Aorta (tissue), 5 donors: ENCODE measurements at places on chromosomes 16 and 17. TPM values are rescaled to one million over a fixed set of nuclear protein-coding genes. Genes with fewer than 3 reads are reported as not detected.

- peak; percentile 99 for DNase-seq
These were observed at the start of gene UNK for GRCh38 chr17:75784473-75785015. Gene UNK, plus strand, starts transcription at chr17:75784806. Its CDS starts 75 bp downstream, at chr17:75784881.

DNA sequence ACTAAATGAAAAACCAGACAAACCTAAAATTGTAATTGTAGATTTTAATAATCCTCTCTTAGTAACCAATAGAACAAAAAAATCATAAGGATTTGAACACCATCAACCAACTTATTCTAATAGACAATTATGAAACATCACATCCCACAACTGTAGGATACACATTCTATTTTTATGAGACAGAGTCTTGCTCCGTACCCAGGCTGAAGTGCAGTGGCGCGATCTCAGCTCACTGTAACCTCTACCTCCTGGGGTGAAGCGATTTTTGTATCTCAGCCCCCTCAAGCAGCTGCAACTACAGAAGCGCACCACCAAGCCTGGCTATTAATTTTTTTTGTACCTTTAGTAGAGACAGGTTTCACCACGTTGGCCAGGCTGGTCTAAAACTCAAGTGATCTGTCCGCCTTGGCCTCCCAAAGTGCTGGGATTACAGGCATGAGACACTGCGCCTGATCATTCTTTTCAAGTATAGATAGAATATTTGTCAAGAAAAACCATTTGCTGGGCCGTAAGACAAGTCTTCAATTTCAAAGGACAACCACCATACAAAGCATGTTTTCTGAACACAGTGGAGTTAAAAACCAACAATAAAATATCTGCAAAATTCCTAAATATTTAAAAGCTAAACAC is 49.8 kb downstream of the CREBBP start:
- no peak for DNase-seq

The ARL4D gene
- total RNA-seq, result 14.2 TPM

- DNase-seq, result no peak
These were observed 46.1 kb upstream of the KCNJ2 start for GRCh38 chr17:70123193-70123592.

DNA sequence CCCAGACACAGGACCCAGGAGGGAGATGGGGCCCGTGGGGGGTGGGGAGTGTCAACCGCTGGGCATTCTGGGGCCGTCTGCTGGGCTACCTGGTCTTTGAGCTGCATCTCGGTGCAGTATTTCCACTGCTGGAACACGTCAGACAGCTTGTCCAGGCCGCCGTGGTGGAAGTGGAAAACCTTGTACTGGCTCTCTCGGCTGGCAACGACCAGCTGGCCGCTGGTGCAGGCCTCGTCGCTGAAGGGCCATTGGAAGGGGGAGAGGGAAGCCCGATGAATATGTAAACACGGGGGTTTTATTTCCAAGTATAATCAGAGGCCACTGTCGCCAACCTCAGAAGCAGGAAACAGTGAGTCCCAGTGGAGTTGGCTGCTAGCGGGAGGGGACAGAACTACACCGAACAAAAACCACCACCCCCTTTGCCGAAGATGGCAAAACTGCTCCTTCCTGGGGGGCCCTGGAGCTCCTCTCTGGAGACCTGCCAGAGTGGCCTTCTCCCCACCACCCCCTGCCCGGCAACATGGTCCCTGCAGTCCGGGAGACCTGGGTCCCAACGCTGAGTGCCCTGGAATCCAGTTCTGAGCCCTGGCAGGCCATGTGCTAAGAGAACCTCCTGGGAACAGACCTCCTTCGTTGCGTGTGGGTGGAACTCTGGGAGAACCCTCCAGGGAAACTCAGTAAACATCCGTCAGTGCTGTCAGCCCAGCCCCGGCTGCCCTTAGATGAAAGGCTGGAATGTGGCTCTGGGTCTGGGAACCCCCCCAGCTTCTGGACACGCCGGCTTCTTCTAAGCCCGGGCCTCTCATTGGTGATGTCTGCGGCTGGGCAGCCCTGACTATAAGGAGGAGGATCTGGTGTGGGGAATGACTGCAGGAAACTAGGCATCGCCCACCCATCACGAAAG is 84.1 kb downstream of the TBC1D16 start:
- peak; percentile 82 for DNase-seq

DNA sequence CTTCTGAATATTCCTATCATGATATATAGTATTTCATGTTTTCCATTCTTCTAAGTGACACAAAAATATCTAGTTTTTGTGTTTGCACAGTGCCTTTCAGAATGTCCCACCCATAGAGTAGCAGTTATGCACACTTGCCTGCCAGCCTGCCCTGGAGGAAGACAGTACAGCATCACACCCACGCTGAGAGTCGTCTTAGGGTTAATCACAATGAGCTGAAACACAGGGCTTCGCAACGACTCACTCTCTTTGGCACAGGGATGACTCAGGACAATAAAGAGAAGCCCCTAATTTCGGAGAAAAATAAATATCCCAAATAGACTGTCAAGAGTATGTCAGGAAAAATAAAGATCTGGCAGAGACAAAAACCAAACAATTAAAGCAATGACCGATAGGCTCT is 11.6 kb upstream of the NDUFAB1 start:
- no peak for DNase-seq

GRCh38 chr16:88369447-88370008 is 13.2 kb upstream of the ZNF469 start:
- DNase-seq, result peak; percentile 25

The RASL10B gene
- 1.3 TPM for total RNA-seq

The SLC35G6 gene
- total RNA-seq, result not detected

The ADAD2 gene
- total RNA-seq, result not detected

DNA sequence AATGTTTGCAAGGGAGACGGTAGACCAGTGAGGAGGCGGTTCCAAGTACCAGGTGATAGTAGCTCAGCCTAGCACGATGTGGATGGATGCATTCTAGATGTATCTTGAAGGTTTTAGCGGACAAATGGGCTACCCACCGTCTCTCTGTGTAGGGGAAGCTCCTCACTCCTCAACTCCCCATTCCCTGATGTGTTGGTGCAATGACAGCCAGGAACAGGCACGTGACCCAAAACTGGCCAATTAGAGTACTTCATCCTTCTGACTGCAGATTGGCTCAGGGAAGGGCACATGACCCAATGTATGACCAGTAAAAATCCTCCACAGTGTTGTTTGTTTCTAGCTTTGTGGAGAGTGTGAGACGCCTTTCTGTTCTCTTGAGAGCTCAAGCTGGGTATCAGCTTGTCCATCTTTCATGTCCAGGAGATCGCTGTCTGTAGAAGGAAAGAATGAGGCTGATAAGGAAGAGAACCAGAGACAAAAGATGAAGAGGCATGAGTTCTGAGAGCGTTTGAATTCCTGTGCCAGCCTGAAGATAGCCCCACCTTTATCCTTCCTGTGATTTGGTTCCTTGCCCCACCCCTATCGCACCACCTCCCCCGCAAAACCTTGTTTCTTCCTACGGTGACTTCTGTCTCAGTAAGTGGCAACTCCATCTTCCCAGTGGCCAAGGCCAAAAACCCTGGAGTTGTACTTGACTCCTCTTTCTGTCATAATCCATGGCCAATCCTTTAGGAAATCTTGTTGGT is 2.3 kb upstream of the BORCS6 start:
- peak; percentile 90 for DNase-seq

DNA sequence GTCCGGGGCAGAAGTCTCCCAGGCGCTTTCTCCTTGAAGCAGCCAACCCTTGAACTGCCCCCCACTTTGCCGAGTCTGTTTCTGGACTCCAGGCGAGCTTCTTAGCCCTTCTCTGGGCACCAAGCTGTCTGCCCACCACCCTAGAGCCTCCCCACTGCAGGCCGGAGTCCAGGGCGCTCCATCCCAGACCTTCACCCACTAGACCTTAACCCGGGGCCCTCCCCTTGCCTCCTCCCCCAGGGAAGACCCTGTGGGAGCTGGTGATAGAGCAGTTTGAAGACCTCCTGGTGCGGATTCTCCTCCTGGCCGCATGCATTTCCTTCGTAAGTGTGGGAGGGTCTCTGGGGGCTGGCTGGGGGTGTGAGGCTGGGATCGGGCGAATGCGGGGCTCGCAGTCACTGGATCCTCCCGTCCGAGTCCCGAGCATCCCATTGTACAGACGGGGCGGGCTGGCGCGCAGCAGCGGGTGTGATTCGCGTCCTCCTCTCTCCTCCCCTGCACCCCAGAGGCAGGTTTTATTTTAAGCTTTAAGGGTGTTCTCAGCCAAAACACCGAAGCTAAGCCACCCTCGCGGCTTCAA is 1.1 kb downstream of the ATP2A1 start:
- DNase-seq, result no peak

DNA sequence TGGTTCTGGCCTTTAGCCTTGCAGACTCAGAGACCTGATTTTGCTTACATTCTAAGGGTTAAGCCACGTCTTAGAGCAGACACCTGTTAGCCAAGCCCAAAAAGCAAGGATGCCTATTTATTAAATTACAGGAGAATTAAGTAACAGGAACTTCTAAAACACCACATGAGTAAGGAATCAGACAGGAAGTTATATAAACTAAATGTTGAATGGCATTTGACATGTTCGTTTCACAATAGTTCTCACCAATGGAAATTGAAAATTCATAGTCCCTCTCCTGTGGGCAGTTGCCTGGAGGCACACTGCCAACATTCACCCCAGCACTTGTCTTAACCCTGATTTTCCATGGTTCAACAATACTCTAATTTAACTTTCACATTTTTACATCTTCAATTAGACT is 9.0 kb downstream of the KRTAP9-7 start:
- DNase-seq, result no peak
